A172 (cell line): ENCODE measurements at places on chromosomes 2 and 18. TPM values are rescaled to one million over a fixed set of nuclear protein-coding genes. Genes with fewer than 3 reads are reported as not detected.

Gene CHRND
- not detected in 2 replicates for total RNA-seq

DNA sequence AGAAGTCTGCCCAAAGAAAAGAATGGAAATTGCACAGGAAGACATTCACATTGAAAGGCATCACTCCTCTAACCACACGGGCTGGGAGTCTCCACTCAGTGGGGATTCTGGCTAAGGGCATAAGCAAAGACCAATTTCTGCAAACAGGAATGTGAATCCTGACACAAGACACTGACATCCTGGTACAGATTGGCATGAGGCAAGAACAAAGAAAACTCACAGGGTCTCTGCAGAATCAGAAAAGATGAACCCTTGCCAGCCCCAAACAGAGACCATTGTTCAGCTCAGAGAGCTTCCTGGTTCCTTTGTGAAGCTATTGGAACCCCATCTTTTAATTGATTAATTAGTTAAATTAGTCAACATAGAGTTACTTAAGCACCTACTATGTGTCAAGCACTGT, 82.3 kb downstream of the UPP2 start:
- no peak for DNase-seq

- DNase-seq, result no peak
These were observed 6.5 kb downstream of the GREB1 start for GRCh38 chr2:11540148-11540995.

Gene LAMA3
- total RNA-seq, result 1.5 and 2.7 TPM in 2 replicates

DNA sequence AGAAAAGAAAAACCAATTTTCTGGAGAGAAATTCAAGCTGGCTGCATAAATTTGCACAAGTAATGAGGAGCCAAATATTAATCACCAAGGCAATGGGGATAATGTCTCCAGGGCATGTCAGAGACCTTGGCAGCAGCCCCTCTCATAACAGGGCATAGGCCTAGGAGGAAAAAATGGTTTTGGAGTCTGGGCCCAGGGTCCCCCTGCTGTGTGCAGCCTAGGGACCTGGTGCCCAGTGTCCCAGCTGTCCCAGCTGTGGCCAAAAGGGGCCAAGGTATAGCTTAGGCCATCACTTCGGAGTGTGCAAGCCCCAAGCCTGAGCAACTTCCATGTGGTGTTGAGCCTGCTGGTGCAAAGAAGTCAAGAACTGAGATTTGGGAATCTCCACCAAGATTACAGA, 57.1 kb downstream of the SCN7A start:
- DNase-seq, result no peak

DNA sequence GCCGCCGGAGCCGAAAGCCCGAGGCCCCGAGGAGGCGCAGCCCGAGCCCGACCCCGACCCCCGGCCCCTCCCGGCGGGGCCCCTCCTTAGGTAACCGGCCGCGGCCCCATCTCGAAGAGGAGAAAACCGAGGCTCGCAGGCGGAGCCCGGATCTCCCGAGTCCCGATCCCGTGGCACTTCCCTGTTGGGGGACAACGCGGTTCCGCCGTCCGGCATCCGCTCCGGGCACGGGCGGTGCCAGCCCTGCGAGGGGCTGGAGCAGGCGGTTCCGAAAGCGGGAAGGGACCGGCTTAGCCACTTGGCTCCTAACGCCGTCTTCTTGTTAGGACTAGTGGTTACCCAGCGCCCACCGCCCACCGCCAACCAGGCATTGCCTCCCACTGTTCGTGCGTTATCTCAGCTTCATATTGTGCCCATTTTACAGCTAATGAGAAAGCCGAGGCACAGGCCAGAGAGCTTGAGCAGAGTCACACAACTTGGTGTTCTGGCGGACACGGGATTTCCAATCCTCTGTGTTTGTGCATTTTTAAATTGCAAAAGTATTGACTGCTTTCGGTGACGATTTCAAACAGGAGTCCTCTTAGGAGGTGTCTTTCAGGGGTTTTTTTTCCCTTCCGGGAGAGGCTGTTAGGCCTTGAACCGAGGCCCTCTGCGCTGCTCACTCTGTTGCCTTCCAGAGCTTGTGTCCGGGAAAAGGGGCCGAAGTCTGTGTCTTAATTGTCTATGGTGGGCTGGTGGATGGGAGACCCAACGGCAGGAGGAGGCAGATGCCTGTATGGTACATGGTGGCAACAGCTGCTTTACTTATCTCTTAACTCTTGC, 562 bp downstream of the CENPA start:
- no peak for DNase-seq

Gene ADGRF3
- total RNA-seq, result 0.07 and 0.12 TPM in 2 replicates

- DNase-seq, result peak; percentile 97
These were observed 1.7 kb downstream of the TMSB10 start for GRCh38 chr2:84906900-84907714.

DNA sequence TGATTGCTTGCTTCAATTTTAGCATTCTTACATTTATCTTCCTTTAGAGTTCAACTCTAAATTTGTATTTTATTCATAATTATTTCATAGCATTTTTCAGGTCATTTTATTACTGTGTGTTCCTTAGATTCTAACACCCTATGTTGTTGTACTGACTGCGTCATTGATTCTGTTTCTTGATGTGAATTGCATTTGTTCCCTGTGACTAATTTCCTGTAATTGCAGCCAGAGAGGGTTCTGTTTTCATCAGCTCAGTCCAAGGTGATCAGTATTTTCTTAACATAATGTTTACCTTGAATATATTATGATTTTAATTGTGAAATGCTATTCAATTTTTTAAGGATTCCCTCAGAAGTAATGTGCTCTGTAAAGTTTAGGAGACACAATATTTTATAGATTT, 970.2 kb upstream of the PIK3C3 start:
- no peak for DNase-seq

GRCh38 chr2:24774373-24774772, 18.8 kb downstream of the PTRHD1 start:
- DNase-seq, result no peak

Gene MAP4K4
- 59.2 and 61.8 TPM in 2 replicates for total RNA-seq

GRCh38 chr2:170140561-170140960, 37.4 kb upstream of the MYO3B start:
- DNase-seq, result no peak

DNA sequence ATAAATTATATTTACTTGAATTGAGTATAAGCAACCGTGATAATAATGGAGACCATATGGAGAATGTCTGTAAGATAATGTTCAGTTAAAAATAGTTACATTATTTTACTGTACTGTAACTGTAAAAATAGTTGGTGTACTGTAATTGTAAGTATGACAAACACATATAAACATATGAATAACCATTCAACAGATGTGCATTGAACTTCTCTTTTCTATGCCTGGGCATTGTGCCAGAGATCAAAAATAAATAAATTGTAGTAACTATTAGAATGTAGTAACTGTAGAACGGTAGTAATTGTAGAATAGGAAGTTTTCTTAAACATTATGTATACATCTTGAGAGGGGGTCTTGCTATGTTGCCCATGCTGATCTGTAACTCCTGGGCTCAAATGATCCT, 287.4 kb upstream of the EPAS1 start:
- no peak for DNase-seq

DNA sequence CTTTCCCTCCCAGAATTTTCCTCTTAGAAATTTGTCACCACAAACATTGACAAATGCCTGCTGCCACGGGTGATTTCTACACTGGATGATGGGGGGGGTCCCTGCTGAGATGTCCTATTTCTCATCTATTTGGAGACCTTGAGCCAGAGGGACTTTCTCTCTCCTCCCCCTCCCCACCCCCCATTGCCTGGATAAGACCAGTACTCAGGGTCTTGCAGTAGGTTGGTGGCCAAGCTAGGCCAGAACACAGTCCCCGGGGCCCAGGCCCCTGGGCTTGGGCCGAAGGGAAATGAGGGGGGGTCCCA, 560 bp upstream of the DUSP2 start:
- no peak for DNase-seq

DNA sequence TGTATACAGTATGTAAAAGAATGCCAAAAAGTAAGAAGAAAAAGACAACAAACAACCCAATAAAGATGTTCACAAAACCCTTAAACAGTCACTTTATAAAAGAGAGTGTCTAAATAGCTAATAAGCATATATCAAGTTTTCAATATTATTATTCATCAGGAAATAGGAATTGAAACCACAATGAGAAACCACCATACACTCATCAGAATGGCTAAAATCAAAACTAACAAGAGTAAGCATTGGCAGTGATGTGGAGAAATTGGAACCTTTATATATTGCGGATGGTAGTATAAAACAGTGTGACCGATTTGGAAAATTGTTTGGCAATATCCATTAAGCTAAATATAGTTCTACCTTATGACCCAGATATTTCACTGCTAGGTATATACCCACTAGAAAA, 20.5 kb upstream of the TGFA start:
- DNase-seq, result no peak
